Activated CD4-positive, alpha-beta memory T cell treated with anti-CD3 and anti-CD28 coated beads for 36 hours (primary cell): ENCODE measurements at places on chromosomes 13 and 19. TPM values are rescaled to one million over a fixed set of nuclear protein-coding genes. Genes with fewer than 3 reads are reported as not detected.

The TMEM145 gene
- total RNA-seq: 0.29 TPM

DNA sequence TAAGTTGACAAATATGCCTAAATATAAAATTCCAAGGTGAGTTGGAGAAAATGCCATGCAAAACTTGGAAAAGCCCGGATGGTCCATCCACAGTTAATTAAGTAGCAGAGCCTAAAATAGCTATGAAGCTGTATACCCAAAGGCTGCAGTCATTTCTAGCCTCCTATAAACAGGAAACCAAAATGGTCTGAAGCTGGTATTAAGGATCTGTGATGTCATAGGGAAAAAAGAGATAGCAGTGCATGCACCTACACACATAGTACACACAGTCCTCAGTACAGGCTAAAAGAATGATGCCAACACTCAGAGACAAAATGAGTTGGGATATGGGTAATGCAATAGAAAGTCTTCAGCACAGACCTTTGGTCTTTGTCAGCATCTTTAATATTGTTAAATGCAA is 736.9 kb downstream of the EFNB2 start:
- H3K4me1 ChIP-seq: no peaks in the 10 kb centered on the region
- no peaks in the 10 kb centered on the region for H3K36me3 ChIP-seq
- no peak for DNase-seq
- H3K27me3 ChIP-seq: no peaks in the 10 kb centered on the region

DNA sequence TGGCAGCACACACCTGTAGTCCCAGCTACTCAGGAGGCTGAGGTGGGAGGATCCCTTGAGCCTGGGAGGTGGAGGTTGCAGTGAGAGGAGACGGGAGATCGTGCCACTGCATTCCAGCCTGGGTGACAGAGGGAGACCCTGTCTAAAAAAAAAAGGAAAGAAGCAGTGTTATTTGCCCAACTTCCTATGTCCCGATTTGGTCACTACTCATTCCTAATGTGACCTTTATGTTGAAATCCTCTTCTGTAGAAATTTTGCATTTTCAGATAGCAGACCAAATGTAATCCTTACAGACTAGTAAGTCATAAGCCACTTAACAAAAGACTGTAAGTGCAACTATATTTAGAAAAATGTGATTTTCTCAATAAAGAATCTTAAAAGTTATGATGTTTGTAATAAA is 18.2 kb upstream of the STK24 start:
- peaks cover 13% of the 10 kb centered on the region for H3K4me1 ChIP-seq
- H3K36me3 ChIP-seq: no peaks in the 10 kb centered on the region
- no peak overlapping the region for H3K27ac ChIP-seq
- no peak overlapping the region for H3K4me3 ChIP-seq
- DNase-seq: no peak

DNA sequence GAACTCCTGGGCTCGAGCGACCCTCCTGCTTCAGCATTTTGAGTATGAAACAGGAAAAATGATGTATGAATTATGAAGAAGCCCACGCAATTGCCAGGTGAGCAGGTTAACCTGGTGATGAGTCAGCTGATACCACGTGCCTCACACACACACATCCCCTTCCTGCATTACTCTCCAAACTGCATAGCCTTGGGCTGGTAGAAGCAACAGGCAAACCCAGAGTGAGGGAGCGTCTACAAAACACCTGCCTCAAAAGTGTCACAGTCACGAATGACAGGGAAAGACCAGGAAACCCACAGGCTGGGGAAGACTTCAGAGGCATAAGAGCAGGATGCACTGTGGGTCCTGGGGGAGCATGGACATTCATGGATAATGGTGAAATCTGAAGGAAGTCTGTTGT is 192.8 kb upstream of the IRS2 start:
- H3K27me3 ChIP-seq: peaks cover 6% of the 10 kb centered on the region
- DNase-seq: no peak
- H3K27ac ChIP-seq: no peak overlapping the region
- H3K36me3 ChIP-seq: no peaks in the 10 kb centered on the region
- H3K4me1 ChIP-seq: no peaks in the 10 kb centered on the region
